Activated CD4-positive, alpha-beta memory T cell treated with anti-CD3 and anti-CD28 coated beads for 36 hours (primary cell): ENCODE measurements at places on chromosomes 3 and 15. TPM values are rescaled to one million over a fixed set of nuclear protein-coding genes. Genes with fewer than 3 reads are reported as not detected.

DNA sequence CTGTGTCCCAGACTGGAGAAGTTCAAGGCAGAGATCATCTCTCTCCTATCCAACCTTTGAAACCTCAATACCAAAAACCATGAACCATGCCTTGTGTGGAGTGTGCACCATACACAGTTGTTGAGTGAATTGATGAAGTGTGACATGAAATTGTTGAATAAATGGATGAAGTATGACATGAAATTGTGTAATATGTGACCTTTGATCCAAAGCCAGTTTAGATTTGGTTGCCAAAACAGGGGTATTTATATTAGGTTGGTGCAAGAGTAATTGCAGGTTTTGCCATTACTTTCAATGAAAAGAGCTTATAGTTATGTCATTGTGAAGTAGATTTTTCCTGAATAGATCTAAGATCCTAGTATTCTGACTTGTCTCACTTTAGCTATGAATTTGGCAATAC, 3.1 kb upstream of the MAGI1 start:
- H3K4me3 ChIP-seq: no peak overlapping the region
- H3K27ac ChIP-seq: no peak overlapping the region
- H3K27me3 ChIP-seq: peaks cover 42% of the 10 kb centered on the region
- no peak for DNase-seq

GRCh38 chr3:60571511-60571910, 679.7 kb downstream of the FHIT start:
- H3K27ac ChIP-seq: no peak overlapping the region
- no peaks in the 10 kb centered on the region for H3K4me1 ChIP-seq
- no peak for DNase-seq
- H3K36me3 ChIP-seq: peaks cover 2% of the 10 kb centered on the region
- H3K4me3 ChIP-seq: no peak overlapping the region

- DNase-seq: no peak
- H3K4me3 ChIP-seq: no peak overlapping the region
- H3K27me3 ChIP-seq: peaks cover 3% of the 10 kb centered on the region
- H3K27ac ChIP-seq: no peak overlapping the region
These were observed 67.1 kb downstream of the MAGI1 start for GRCh38 chr3:65971293-65972252.

DNA sequence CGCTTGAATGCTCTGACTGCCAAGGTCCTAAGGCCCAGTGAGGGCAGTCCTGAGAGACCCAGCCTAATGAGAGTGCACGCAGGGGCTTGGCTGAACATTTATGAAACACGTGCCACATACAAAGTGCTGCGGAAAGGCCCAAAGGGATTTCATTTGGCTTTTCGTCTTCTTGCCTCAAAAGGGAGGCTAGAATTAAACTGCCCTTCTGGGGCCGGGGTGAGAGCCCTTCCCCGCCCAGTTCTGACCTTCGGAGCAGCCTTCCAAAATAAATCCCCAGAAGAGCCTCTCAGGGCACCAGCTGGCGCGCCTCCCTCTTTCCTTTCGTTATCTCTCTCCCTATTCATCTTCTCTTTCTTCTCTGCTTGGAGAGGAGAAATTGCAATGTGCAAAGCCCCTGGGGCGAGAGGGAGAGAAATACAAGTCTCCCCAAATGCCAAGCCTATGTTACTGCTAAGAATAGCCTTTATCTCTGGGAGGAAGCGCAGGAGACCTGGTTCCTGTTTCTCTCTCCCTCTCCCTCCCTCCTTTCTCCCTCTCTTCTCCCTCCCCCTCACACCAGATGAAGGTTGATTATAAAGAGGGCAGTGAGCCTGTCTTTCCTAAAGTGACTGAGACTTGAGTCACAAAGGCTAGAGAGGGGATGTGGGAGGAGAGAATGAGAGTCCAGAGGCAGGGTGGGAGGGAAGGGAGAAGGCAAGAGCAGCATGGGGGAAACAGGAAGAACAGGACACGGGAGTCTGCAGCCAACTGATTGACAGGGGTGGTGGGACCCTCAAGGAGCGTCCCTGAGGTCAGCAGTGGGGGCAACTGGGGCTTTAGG, 36.7 kb upstream of the NDUFB4 start:
- DNase-seq: peak; percentile 13
- no peaks in the 10 kb centered on the region for H3K36me3 ChIP-seq
- H3K27me3 ChIP-seq: peaks cover 2% of the 10 kb centered on the region
- H3K27ac ChIP-seq: no peak overlapping the region
- H3K4me3 ChIP-seq: peak overlapping the region; percentile 31

GRCh38 chr3:126127452-126127851, 43.5 kb upstream of the SLC41A3 start:
- H3K36me3 ChIP-seq: no peaks in the 10 kb centered on the region
- H3K27ac ChIP-seq: no peak overlapping the region
- peaks cover 2% of the 10 kb centered on the region for H3K27me3 ChIP-seq
- H3K4me3 ChIP-seq: no peak overlapping the region
- peak; percentile 3 for DNase-seq
- no peaks in the 10 kb centered on the region for H3K4me1 ChIP-seq

- H3K4me3 ChIP-seq: no peak overlapping the region
- H3K36me3 ChIP-seq: peaks cover 9% of the 10 kb centered on the region
- no peak for DNase-seq
- H3K4me1 ChIP-seq: no peaks in the 10 kb centered on the region
These were observed 117.5 kb downstream of the EEFSEC start for GRCh38 chr3:128270559-128271492.

- no peak overlapping the region for H3K4me3 ChIP-seq
- no peak overlapping the region for H3K27ac ChIP-seq
- H3K4me1 ChIP-seq: no peaks in the 10 kb centered on the region
- no peak for DNase-seq
- H3K36me3 ChIP-seq: peaks cover 14% of the 10 kb centered on the region
These were observed 34.7 kb downstream of the LMLN start for GRCh38 chr3:197994736-197995135.

DNA sequence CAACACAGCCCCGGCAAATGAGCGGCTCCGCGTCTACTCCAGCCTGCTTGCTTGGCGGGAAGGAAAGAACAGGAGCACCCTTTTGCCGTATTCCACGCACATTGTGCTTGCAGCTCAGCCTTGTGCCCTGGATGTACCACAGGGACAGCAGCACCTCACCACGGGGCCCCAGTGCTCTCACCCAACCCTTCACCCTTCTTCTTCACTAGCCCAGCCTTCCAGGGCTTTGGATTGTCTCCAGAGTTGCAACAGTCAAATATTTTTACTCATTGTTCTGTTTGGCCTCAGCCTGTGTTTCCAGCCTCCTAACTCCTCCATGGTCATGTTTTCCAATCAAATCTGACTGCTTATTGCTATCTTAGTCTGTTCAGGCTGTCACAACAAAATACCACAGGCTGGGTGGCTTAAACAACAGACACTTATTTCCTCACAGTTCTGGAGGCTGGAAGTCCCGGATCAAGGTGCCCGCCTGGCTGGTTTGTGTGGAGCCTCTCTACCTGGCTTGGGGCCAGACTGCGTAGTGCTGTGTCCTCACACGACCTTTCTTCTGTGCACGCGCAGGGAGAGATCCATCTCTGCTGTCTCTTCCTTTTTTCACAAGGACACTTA, 79.2 kb upstream of the ABHD17C start:
- H3K4me1 ChIP-seq: no peaks in the 10 kb centered on the region
- no peak overlapping the region for H3K27ac ChIP-seq
- no peak for DNase-seq
- no peak overlapping the region for H3K4me3 ChIP-seq
- H3K36me3 ChIP-seq: no peaks in the 10 kb centered on the region

Gene ZCWPW2
- 0.39 TPM for total RNA-seq

- H3K4me3 ChIP-seq: no peak overlapping the region
- H3K27me3 ChIP-seq: no peaks in the 10 kb centered on the region
- H3K27ac ChIP-seq: no peak overlapping the region
- DNase-seq: no peak
- peaks cover 14% of the 10 kb centered on the region for H3K36me3 ChIP-seq
- H3K4me1 ChIP-seq: peaks cover 20% of the 10 kb centered on the region
These were observed 58.3 kb downstream of the LRIG1 start for GRCh38 chr3:66442254-66443117.

DNA sequence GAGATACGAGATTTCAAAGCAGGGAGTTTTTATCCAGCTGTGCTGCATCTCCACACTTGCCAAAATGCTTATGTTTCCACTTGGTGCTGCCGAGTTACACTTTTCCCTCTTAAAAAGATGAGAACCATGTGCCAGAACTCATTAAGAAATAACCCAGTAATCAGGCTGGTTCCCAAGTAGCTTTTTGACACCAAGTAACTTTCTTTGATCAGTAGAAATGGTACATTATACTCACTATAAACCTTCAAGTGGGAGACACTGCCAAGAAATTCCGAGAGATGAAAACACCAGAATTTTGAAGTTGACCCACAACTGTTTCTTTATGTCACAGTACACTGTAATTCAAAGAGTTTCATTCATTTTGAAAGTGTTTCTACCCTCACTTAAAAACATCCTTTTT, 164.6 kb upstream of the CCDC54 start:
- DNase-seq: no peak
- no peaks in the 10 kb centered on the region for H3K36me3 ChIP-seq
- peaks cover 17% of the 10 kb centered on the region for H3K27me3 ChIP-seq
- peaks cover 8% of the 10 kb centered on the region for H3K4me1 ChIP-seq

DNA sequence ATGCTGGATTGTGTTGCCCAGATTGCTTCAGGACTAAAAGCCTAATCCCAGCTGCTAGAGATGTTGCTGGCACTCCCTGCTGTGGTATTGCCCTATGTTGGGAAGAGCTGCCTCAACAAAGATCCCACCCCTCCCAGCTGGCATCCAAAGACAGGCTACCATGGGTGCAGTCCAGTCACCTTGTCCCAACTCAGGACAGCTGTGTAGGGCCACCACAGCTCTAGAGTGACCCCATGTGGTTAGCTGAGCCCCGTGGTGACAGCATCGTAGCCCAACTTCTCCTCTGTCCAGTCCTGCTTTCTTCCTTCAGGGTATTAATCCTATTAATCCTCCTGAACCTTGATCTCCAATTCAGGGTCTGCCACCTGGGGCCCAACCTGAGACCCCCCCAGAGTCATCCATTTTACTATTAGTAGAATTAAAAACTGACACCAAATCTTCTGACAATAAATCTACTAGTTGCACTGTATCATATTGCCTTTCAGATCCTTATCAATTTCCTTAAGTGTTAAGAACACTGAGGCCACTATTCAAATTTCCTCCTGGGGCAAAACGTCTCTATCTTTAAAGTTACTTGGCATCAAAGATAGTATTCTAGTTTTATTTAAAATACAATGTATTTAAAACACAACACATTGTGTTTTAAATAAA, 83.5 kb downstream of the AQP9 start:
- H3K4me1 ChIP-seq: no peaks in the 10 kb centered on the region
- DNase-seq: peak; percentile 20
- H3K27ac ChIP-seq: no peak overlapping the region
- H3K4me3 ChIP-seq: no peak overlapping the region

GRCh38 chr3:65521032-65521431, 517.7 kb downstream of the MAGI1 start:
- no peak overlapping the region for H3K4me3 ChIP-seq
- H3K27ac ChIP-seq: no peak overlapping the region

DNA sequence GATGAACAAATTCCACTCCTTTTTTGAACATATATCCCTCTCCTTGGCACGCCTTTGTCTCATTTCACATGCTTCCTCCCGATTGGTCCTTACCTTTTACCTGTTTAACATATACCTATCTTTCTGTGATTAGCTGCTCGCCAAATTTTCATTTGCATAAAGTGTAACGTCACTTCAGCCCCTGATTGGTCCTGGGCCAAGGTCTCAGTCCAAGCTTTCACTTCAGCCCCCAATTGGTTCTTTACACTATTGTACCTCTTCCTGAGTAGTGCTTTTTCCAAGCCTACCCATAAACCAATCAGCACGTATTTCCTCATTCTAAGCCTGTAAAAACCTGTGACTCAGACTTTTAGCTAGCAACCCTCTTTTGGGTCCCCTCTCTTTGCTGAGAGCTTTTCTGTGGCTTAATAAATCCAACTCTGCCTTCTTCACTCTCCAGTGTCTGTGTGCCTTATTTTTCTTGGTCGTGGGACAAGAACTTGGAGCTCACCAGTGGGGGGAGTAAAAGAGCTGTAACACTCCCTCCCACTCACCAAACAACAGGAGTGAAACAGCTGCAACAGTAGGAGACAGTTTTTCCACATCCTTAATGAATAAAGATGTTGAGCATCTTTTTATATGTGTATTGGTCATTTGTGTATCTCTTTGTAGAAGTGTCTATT, 584 bp upstream of the XCR1 start:
- no peak for DNase-seq
- H3K4me3 ChIP-seq: no peak overlapping the region
- no peaks in the 10 kb centered on the region for H3K4me1 ChIP-seq
- H3K36me3 ChIP-seq: peaks cover 6% of the 10 kb centered on the region

GRCh38 chr3:196563721-196564225, 4.6 kb downstream of the WDR53 start:
- H3K27ac ChIP-seq: peak overlapping the region; percentile 90
- peak; percentile 61 for DNase-seq
- H3K4me1 ChIP-seq: peaks cover 54% of the 10 kb centered on the region
- H3K36me3 ChIP-seq: peaks cover 28% of the 10 kb centered on the region
- no peaks in the 10 kb centered on the region for H3K27me3 ChIP-seq

DNA sequence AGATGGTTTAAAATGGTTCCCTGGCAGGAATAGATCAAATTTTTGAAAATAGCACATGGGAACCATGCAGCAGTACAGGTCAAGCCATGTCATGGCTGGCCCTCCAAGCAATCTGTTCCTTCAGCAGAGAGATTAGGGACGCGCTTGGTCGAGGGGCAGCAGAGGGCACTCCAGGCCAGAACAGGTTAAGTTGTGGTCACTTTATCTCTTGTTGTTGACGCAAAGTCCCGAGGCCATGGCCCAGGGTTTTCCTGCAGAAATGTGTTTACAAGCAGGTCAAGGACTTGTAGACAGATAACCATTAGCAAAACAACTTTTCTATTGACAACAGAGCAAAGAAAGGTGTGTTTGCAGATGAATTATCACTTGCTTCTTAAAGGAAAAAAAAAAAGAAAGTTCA, 570.0 kb upstream of the NR2F2 start:
- DNase-seq: no peak
- no peaks in the 10 kb centered on the region for H3K36me3 ChIP-seq
- no peak overlapping the region for H3K27ac ChIP-seq
- H3K4me3 ChIP-seq: no peak overlapping the region
- H3K27me3 ChIP-seq: no peaks in the 10 kb centered on the region

Gene SH3GL3
- total RNA-seq: not detected

DNA sequence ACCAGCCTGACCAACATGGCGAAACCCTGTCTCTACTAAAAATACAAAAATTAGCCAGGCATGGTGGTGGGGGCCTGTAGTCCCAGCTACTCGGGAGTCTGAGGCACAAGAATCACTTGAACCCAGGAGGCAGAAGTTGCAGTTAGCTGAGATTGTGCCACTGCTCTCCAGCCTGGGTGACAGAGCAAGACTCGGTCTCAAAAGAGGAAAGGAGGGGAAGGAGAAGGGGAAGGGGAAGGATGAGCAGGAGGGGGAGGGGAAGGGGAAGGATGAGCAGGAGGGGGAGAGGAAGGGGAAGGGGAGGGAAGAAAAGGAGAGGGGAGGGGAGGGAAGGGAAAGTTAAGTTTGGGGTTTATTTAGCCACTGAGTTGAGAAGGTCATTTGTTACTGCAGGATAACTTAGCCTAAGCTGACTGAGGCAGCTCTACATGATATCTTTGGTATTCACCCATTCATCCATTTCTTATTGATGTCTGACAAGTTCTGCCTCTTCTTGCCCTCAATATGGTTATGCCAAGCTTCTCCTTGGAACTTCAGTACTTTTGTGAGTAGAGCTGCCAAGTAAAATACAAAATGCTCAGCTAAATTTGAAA, 15.9 kb upstream of the ABHD2 start:
- no peaks in the 10 kb centered on the region for H3K27me3 ChIP-seq
- H3K36me3 ChIP-seq: peaks cover 3% of the 10 kb centered on the region
- H3K4me3 ChIP-seq: no peak overlapping the region
- H3K4me1 ChIP-seq: peaks cover 19% of the 10 kb centered on the region
- no peak overlapping the region for H3K27ac ChIP-seq
- no peak for DNase-seq

Gene TLR9
- 0.59 TPM for total RNA-seq
